HAP-1 (cell line): ENCODE measurements at places on chromosomes 1 and 21.

DNA sequence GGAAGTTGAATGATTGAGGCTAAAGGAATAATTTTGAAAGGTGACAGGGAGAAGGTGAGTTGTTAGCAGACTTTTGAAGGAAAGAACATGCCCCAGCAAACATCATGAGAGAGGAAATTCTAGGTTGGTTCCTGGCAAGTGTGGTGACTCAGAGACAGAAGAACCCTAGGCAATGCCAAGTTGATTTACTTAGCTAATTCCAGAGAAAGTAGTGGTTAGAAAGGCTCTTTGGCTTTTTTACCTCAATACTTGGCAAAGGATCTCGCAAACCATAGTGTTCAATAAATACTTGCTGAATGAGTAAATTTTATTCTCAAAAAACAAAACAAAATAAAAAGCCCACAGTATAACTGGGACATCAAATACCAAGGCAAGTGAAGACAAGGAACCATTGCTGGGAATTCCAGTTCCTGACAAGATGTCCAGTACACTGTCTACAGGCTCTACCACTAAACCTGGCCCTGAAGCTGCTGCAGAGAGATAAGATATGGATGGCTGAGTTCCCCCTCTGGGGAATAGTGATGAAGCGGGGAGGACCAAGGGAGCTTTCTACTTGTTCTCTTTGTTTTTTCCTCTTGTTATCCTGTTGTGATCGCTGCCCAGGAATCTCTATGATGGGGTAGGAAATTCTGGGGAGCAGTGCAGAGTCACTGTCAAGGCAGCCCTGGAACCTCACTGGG, 48.2 kb downstream of the IL12RB2 start:
- DNase-seq: no peak

DNA sequence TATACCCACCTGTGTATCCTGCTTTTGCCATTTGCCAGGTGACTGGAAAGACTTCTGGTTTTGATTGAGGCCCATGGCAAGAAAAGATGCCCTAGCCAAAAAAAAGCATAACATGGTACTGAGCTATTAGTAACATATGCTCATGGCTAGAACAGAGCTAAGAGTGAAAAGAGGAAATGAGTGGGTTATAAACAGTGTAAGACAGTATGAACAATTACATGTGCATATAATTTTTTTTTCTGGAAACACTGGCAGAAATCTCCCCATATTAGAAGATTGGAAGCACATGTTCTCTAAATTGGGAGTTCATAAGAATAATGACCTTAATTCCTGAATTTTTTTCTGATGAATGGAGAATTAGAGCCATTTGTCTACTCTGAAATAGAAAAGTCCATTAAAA, 41.2 kb upstream of the PDC start:
- DNase-seq: no peak

DNA sequence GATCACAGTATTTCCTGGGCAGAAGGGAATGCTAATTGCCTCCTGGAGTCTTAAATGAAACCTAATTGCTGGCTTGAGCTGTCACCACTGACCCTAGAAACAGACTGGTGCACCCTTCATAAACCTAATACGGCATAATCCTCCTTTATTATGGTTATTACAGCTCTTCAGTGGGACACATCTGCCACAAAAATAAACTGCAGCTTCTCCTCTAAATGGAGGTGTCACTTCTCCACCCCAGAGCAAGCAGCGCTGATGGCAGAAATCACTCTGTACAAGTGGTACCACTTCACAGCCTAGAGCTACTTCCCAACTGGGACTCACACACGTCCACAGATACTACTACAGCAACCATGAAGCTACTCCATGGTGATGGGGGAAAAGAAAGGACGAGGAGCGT, 11.1 kb downstream of the PTPN14 start:
- peak; percentile 54 for DNase-seq

GRCh38 chr1:165737196-165737595, 31.5 kb downstream of the TMCO1 start:
- DNase-seq: no peak

GRCh38 chr1:60118085-60118484, 44.5 kb upstream of the C1orf87 start:
- no peak for DNase-seq

DNA sequence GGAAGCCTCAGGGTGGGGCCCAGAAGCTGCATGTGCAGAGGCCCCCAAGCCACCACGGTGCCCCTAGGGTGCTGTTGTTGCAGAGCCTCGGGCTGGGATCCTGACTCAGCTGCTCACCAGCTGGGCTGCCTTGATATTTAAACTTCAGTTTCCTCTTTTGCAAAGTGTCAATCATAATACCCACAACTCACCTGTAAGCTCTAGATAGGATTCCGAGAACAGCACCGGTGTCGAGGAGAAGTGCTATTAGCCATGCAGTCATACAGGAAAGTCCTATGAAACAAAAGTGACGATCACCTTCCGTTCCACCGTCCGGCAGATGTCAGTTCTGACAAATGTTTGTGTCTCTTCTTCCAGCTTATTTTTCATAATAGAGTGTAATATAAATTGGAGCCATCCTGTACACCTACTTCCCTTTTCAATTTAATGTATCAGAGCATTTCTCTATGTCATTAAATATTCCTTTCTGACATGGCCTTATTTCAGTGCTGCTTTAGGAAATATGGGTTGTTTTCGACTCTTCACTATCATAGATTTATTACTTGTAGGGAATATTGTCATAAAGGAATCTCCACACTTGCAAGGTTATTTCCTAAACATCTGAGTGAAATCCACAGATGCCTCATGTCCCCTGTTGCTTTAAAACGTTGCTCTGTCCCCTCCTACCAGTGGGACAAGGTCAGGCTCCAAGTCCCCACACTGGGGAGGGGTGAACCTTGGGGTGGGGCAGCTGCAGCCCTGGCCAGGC, 100.8 kb downstream of the SIK1 start:
- DNase-seq: no peak

DNA sequence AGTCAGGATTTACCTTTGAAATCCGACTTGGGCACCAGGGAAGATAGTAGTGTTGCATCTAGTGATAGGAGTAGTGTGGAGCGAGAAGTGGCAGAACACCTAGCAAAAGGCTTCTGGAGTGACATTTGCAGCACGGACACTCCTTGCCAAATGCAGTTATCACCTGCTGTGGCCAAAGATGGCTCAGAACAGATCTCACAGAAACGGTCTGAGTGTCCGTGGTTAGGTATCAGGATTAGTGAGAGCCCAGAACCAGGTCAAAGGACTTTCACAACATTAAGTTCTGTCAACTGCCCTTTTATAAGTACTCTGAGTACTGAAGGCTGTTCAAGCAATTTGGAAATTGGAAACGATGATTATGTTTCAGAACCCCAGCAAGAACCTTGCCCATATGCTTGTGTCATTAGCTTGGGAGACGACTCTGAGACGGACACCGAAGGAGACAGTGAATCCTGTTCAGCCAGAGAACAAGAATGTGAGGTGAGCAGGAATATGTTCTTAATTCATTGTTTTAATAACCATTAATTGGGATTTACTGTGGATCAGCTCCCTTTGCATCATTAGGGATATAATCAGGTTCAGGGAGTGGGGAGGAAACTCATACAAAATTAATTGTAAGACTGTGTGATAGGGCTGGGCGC, 28.3 kb downstream of the BACH1 start:
- DNase-seq: no peak

- DNase-seq: no peak
These were observed 63.6 kb downstream of the GADD45A start for GRCh38 chr1:67748630-67749029.

- no peak for DNase-seq
These were observed 1.9 kb downstream of the EIF4G3 start for GRCh38 chr1:21174654-21175323.

DNA sequence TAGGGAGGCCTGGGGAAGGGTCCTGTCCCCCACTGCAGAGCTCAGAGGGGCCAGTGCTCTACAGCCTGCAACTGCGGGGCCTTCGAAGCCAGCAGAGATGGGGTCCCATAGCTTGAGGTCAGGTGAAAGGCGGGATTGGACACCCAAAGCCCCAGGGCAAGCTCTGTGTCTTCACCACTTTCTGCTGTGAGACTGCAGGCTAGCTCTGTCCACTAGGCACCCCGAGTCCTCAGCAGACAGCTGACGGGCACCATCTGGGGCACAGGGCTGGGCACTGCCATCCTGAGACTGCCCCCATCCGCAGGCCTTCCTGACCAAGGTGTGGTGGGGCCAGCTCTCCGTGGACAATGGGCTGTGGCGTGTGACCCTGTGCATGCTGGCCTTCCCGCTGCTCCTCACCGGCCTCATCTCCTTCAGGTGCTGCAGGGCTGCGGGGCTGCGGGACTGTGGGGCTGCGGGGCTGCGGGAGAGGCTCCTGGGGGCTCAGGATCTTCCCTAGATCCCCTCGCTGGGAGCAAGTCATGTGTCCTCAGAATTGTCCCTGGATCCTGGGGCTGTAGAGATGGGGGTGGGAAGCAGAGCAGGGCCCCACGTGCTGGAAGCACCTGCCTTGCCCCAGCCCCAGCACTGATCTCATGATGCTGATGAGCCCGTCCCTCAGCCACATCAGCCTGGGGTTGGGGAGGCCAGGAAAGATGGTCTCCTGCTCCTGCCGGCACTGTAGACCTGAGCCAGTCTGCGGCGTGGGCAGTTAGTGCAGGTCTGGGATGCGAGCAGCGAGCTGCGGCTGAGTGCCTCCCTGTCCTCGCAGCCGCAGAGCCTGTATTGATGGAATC, 46.8 kb downstream of the TRPM2 start:
- DNase-seq: no peak

DNA sequence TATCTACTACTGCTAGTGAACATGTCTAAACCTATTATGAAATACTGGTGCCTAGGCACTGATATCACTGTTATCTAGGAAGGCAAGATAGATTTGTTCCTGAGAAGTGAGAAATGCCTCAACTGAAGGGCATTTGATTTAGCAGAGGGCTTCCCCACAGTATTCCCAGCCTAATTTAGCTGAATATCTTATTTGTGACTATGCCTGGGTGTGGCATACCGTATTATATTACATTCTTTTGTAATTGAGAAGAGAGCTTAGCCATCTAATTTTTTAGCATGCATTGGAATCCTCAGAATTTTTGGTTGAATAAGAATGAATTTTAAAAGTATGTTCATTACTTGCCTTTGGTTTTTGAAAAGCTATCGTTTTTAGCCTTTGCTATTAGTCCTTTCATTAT, 99.1 kb downstream of the ZP4 start:
- DNase-seq: no peak

DNA sequence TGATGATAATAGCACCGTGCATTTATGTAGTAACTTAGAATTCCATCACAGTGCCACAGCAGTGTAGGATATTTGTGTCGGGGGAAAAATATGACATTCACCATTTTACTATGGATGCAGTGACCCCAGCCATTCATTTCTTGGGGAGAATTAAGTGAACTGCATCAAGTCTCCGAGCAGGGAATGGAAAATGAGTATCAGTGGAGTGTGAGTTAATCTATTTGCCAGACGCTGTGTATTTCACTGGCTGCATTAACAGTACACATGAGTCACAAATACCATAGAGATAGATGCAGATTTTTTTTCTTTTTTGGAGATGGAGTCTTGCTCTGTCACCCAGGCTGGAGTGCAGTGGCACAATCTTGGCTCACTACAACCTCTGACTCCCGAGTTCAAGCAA, 33.8 kb upstream of the SLC45A1 start:
- no peak for DNase-seq

- no peak for DNase-seq
These were observed 40.7 kb downstream of the SLC30A1 start for GRCh38 chr1:211538287-211538686.

DNA sequence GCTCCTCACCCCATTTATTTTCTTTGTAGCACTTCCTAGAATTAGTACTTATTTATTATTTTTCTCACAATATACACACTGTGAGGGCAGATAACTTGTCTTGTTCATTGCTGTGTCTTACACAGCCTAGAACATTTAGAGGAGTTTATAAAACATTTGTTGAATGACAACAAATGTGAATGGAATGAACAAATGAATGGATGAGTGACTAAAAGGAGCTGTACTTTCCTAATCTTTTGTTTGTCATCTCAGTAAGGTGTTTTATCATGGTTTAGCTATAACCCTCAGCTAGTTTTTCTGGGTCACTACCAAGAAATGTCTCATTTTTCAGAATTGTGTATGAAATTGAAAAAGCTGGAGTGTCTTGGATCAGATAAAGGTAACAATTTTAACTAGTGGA, 239.3 kb upstream of the KCNK2 start:
- no peak for DNase-seq

- no peak for DNase-seq
These were observed 19.4 kb downstream of the JUN start for GRCh38 chr1:58764294-58764978.

DNA sequence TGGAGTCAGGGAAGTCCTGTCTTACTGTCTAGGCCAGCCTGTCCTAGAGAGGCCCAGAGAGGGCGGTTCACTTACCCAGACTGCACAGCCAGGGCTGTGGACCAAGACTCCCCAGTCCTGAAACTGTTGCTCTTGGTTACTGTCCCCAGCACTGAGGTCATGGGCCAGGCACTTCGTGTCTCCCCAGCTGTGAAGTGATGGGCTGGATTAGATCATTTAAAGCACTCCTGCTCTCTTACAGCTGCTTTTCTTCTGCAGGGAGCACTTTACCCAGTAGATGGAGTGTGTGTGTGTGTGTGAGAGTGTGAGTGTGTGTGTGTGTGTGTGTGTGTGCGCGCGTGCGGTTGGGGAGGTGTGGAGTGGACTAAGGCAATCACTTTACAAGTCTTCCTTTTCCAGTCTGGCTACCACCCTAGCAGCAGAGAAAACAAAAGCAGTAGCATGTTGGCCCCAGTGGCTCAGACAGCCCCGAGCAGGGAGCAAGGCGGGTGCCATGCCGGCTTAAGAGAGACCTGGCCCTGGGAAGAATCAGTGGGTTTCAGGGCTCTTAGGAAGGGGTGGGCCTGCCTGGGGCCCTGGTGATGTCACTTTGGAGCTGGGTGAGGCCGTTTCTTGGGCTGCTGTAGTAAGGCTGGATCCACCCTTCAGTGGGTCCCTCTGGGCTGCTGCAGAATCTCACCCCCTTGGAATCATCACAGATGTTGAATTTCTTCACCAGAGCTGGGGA, 2.4 kb downstream of the SPSB1 start:
- DNase-seq: peak; percentile 43

GRCh38 chr1:6365047-6365446, 28.5 kb downstream of the ACOT7 start:
- no peak for DNase-seq

GRCh38 chr1:158112994-158113758, 67.5 kb upstream of the CD1D start:
- peak; percentile 46 for DNase-seq

GRCh38 chr1:30962609-30963508, 54.3 kb upstream of the SDC3 start:
- no peak for DNase-seq

- no peak for DNase-seq
These were observed 78.0 kb downstream of the SEC16B start for GRCh38 chr1:177891809-177892208.

- DNase-seq: no peak
These were observed 11.4 kb downstream of the EDEM3 start for GRCh38 chr1:184743062-184743756.

DNA sequence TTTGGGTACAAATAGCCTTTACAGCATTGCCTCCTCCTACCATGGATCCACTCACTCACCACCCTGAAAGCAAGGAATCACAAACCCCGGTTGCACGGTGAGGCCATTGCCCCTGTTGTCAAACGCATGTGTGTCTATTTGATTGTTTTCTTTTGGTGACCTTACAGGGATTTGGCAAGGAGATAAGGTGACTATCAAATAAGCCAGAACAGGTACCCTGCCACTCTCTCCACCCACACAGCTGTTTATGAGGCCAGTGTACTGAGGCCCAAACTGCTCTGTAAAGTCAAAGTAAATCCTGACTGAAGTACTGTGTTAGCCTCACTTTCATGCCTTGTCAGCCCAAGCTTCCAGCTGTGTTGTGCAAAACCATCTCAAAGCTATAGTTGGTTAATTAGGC, 136.4 kb downstream of the HUNK start:
- no peak for DNase-seq

GRCh38 chr21:37737996-37738395, 178.3 kb downstream of the KCNJ6 start:
- DNase-seq: no peak
